ENCODE measurements at places on chromosomes 2 and 18.

DNA sequence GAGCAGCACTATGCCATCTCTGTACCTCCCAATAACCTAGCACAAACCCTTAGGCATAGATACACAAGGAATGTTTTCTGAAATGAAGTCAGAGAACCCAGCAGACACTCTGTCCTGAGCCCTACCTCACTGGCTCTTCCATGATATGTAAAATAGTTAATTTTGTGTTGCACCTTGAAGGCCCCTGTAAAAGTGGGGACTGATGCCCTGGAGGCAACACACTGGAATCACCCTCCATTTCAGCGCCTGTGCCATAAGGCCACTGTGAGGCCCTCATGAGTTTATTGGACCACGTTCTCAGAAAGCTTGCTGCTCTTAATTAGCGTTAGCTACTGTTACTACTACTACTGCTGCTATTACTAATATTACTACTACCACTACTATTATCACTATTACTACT lies 670.1 kb upstream of the SOX11 start:
- no peak for DNase-seq

DNA sequence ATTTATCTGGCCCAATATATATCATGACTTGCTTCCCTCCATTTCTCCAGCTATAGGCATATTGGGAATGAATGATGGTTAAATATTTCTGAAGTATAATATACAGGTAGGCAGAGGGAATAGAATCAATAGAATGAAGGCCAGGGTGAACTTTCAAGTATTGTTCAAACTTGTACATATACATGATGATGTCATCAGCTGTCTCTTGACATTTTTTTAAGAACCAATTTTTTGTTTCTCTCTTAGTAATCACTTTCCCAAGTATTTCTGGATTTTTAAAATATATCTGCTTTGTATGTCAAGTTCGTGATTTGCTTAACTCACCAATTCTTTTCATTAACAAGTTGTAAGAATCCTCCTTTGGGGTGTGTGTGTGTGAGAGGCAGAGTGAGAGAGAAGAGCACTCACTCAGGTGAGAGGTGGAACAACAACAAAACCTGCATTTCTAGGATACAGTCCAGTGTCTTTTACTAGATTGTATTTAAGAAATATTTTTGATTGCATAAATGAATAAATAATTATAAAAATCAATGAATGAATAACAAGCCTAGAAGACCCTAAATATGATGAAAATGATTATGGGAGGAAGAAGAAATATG lies 1239.1 kb downstream of the LRP1B start:
- DNase-seq: no peak

DNA sequence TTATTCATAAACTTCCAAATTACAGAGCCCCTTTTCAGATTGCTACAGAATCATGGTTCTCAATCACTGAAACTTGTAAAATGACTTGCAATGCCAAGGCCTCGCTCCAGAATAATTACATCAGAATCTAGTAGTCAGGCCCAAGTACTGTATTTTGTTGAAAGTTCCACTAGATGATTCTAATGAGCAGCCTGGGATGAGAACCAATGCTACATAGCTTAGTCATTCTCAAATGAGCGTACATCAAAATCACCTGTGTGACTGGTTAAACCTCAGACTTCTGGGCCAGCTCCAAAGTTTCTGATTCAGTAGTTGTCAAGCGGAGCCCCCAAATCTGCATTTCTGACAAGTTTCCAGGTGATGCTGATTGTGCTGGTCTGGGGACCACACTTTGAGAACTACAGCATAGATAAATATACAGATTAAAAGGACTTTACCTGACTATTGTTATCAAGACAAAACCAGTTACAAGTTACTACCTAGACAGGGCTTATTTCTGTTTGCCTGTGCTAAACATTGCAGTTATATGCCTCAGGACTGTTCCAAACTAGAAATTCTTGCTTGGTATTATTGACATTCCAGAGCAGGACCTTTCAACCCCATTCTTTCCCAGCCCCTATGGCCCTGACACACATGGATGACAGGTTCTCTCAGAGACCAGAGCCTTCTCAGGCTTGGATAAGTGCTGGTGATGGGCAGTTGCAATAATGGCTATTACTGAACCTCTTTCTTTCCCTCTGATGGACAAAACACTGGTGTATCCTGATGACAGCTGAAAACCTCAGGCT lies 83.1 kb downstream of the UPP2 start:
- DNase-seq: no peak

DNA sequence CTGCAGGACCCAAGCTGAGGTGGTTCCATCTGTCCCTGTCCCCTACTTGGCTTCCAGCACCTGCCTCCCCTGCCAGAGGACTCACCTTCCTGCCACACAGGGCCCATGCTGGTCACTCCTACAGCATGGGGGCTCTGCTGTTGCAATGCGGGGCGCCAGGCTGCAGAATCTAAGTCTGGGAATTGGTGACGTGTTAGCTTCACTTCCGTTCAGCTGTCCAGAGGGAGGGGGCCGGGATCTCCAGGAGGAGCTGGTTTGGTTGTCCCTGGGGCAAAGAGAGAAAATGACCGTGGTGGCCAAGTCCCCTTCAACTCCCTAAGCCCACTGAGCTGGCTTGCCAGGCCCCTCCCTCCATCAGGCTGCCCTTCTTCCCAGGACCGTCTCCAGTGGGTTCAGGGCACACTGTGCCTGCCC lies 69.5 kb downstream of the IL1R2 start:
- DNase-seq: no peak

DNA sequence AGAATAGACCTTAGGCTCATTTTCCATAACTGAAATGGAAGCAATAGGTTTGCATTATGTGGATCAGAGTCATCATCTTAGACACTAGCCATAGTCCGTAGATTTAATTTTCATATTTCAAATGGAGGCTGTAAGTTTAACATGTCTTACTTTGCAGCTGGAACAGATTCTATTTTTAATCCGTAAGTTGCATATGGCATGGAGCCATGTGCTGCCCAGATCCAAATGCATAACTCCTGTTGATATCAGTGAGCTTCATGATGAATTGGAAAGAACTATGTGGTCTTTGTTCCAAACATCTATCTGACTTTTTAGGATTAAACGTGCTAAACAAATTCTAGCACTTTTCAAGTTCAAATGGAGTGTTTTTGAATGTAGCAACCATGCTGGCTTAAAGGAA lies 43.4 kb downstream of the MEIS1 start:
- DNase-seq: no peak

- DNase-seq: no peak
These were observed 339.6 kb downstream of the TRIB2 start for GRCh38 chr2:13056259-13056843.

DNA sequence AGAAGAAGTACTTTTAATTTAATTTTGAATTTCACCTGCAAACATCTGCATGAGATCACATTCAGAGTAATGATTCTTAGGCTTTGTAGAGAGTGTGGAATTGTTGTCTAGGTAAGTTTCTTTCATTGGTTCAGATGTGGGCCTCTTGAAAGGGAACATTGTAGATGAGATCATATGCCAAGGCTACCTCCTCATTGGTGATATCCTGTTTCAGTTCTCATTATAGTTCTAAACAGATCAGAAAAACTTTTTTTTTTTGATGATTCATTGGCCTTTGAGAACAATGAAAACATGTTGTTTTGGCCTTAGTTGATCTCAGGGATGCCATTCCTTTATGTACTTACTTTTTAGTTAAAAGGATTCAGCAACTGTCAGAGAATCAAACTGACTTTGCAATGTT lies 44.5 kb downstream of the EML6 start:
- DNase-seq: no peak

- DNase-seq: no peak
These were observed 152.6 kb upstream of the RND3 start for GRCh38 chr2:150640039-150640438.

- no peak for DNase-seq
These were observed 48.7 kb downstream of the DPP4 start for GRCh38 chr2:162025121-162025911.

DNA sequence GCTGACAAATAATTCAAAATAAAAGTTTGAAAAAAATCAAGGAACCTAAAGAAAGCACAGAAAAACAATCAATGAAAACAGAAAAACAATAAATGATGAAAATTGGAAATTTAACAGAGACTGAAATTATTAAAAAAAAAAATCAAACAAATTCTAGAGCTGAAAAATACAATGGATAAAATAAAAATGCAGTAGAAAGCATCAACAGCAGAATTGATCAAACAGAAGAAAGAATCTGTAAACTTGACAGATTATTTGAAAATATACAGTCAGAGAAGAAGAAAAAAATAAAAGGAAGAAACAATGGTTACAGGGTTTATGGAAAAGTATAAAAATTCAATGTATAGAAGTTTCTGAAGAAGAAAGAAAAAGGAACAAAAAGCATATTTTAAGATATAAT lies 16.2 kb downstream of the SERPINB4 start:
- no peak for DNase-seq

DNA sequence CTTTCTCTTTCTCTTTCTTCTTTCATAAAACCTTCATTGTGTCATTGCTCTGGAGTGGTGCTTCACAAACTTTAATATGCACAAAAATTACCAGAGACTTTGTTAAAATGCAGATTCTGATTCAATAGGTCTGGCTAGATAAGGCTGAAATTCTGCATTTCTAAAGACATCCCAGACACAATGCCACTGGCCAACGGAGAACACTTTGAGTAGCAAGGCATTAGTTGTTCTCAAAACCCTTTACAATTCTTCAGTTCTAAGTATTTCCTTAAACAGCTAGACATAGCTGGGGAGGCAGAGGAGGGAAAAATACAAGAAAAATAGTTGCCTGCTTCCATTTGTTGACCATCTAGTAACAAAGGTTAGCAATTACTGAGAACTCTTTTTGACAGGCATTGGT lies 101.8 kb upstream of the PIK3C3 start:
- DNase-seq: no peak

DNA sequence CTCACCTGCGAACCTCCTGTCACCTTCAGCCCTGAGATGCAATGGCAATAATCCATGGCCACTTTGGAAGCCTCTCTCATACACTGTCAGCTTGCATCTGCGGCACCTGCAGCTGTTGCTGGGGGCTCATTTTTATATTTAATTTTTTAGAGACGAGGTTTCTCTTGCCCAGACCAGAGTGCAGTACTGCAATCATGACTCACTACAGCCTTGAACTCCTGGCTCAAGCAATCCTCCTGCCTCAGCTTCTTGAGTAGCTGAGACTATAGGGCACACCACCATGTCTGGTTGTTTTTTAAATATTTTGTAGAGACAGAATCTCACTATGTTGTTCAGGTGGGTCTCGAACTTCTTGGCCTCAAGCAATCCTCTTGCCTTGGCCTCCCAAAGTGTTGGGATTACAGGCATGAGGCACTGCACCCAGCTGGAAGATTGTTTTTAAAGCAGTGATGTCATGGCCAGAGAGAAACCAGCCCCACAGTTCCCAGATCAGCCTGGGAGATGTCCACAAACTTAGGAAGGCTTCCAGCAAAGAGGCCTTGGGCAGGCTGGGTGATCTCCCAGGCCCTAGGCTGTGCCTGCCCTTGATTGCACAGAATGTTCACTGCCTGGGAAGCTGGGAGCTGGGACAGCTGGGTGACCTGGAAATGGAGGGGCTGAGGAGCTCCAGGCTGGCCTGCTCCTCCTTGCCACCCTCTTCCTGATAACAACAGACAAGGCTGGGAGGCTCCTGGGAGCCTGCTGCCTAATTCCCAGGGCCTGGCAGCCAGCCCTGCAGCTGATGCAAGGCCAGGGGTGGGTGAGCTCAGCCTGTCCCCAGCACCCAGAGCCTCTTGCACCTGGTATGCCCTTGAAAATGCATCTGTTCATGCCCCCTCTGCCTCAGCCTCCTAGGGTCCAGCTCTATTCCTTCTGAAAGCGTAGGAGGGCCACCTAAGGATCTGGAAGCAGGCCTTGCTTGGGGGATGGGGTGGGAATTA lies 27.1 kb downstream of the SH2D6 start:
- DNase-seq: no peak

- no peak for DNase-seq
These were observed 10.2 kb downstream of the LRRFIP1 start for GRCh38 chr2:237637429-237638135.

- DNase-seq: no peak
These were observed 42.4 kb downstream of the MRPL35 start for GRCh38 chr2:86241611-86242010.

DNA sequence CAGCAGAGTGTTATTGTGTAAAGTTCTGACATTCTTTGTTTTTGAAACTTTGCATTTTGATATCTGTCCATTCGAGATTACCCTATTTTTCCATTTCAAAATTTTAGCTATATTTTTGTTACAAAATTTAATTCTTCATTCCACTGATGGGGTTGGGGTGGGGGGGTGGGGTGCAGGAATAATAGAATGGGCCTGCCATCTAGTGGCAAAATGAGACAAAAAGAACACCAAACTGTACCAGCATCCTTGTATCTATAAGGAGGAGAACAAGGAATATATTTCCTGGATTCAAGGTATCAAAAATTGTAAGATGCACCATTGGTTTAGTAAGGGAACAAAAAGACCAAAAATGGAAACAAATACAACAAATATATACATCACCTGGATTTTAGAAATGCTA lies 27.9 kb upstream of the TTR start:
- no peak for DNase-seq

- no peak for DNase-seq
These were observed 126.1 kb downstream of the FAM161A start for GRCh38 chr2:61727746-61728145.

- no peak for DNase-seq
These were observed 93.9 kb downstream of the KLF7 start for GRCh38 chr2:207071820-207072219.

- no peak for DNase-seq
These were observed 164.3 kb upstream of the PGAP1 start for GRCh38 chr2:197090742-197091367.

- no peak for DNase-seq
These were observed 19.5 kb downstream of the MGAT5 start for GRCh38 chr2:134273256-134273983.

GRCh38 chr2:121253021-121253673 lies 31.9 kb downstream of the TFCP2L1 start:
- no peak for DNase-seq

DNA sequence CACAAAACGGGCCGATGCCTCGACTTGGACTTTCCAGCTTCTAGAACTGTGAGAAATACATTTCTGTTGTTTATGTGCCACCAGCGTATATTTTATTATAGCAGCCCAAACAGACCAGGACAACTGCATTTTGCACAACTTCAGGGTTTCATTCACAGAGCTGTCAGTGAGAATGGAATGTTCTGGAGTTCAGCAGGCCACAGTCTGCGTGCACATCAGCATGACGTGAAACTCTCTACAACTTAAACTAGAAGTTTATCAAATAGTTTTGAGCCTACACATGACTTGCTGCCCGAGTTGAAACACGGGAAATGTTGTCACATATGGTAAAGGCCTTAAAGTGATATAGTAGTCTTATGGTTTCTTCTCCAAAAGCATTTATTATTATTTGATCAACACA lies 3.9 kb upstream of the TRIB2 start:
- DNase-seq: no peak

All from stimulated activated CD4-positive, alpha-beta T cell treated with anti-CD3 and anti-CD28 coated beads, Interleukin-1b, Interleukin-23, amount 100 ng/mL, for 48 hours (primary cell).